ENCODE measurements at places on chromosomes 16 and 17.

DNA sequence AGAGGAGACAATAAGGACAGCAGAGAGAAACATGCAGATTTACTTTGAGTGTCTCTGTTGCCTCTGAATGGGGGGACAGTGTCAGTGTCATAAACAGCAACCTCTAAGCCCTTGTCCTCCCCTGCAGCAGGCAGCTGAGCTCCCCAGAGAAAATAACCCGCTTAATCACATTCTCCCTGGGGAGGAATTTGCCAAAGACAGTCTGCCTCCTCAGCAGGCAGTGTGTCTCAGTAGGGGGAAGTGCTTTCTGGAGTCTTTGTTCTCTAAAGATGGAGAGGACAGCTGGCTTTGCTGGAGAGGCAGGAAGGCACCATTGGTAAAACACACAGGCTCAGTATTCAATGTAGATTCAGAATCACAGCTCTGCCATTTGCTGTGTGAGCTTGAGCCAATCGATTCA lies 16.1 kb downstream of the TEKT5 start:
- DNase-seq, result no peak

DNA sequence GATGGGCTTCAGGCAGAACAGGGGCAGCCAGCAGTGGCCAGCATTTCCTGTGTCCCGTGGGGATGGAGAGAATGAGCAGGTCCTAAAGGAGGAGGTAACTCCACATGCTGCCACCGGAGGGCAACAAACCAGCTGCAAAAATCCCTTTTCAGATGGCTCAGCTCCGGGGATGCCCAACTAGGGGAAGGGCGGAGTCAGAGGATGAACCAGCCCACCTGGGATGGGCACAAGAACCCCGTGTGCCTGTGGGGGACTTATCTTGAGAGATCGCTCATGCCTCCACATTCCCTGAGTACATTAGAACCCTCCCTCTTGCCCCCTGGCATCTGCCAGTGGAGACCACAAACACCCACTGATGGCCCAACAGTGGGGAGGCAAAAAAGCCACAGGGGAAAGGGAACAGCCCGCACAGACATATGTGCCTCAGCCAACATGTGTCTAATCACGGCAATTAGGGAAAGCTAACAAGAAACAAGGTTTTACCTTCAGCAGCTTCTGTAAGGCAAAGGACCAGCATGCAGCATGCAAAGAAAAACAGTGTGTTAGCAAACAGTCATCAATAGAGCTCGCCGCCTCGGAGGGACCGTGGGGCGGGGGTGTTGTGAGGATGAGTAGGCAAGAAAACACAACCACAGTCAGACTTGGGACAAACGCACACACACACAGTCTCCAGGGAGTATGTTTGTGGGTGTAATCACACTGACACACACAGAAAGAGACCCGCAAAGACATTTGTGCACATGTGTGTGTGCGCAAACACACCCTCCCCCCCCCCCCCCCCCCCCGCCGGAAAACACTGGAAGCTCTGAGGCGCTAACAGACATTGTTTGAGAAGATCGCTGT lies 64.0 kb downstream of the MYO18A start:
- DNase-seq, result peak; percentile 42

GRCh38 chr16:66468321-66468965 lies 41.3 kb downstream of the BEAN1 start:
- DNase-seq, result no peak

GRCh38 chr16:70391881-70392481 lies 45.3 kb downstream of the DDX19A start:
- no peak for DNase-seq

DNA sequence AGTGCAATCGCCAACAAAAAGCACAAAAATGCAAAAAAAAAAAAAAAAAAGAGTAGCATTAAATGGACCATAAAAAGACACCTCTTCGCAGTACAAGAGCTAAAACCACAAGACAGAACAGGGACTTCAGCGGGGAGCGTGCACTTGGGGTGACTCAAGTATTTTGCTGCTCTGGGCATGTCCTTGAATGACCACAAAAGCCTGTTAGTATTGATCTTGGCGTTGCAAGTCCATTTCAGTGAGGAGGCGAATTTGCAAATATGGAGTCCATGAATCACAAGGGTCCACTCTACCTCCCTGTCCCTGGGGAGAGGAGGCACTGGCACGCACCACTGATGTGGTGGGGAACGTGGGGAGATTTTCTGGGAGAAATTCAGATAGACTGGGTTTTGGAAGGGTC lies 78.9 kb downstream of the CNGB1 start:
- DNase-seq, result no peak
